ENCODE measurements at places on chromosomes 6 and 20. TPM values are rescaled to one million over a fixed set of nuclear protein-coding genes. Genes with fewer than 3 reads are reported as not detected.
A peak's percentile ranks its signal among the peaks of the same experiment; 100 is the strongest.

GRCh38 chr20:14069796-14070195 is 74.5 kb downstream of the MACROD2 start:
- no peak for DNase-seq

The ALDH5A1 gene
- polyA plus RNA-seq, result 26.6 TPM

GRCh38 chr6:79710127-79710526 is 79.0 kb downstream of the SH3BGRL2 start:
- DNase-seq, result no peak

DNA sequence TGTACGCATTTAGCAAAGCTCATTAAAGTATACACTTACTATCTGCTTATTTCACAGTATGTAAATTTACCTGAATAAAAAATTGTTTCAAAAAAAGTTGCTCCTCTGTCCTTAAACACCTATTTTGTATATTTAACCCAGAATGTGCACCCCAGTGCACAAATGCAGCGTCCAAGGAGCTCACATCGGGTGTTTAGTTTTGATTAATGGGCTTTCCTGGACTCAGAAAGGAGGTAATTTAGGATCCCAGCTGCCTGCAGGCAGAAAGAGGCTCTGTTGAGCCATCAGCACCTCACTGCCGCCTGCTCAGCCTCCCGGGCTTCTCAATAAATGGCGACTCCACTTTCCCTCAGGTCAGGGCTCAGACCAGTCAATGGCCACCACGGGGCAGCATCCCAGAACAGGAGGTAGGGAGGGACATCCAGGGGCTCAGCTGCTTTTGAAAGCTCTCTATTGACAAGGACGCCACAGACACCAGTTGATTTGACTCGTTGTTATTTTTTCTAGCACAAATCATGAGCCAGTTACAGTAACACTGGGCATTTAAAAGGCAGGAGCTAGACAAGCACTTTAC is 70.2 kb upstream of the TBC1D7 start:
- DNase-seq, result no peak

GRCh38 chr20:53247468-53248103 is 275.4 kb downstream of the TSHZ2 start:
- no peak for DNase-seq

GRCh38 chr6:125469915-125470314 is 168.1 kb upstream of the HDDC2 start:
- no peak for DNase-seq

DNA sequence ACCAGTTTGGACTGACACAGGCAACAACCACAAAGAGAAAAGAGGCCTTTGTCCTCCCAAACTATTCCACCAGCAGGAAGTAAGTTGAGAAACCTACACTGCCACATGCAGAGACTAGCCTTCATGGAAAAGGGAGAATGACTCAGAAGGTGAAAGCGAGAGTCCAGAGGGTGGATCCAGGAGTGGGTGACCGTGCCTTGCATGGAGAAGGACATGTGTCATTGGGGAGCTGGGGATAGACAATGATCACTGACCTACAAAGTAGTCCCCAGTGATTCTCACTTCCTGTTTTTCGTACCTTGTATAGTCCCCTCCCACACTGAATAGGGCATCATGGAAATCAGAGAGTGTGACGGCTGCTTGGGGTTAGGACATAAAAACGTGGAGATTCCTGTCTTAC is 91.9 kb downstream of the MYLK4 start:
- no peak for DNase-seq

The BMP6 gene
- 7.3 TPM for polyA plus RNA-seq

The OLIG3 gene
- polyA plus RNA-seq, result not detected

The RBM39 gene
- polyA plus RNA-seq, result 569 TPM

DNA sequence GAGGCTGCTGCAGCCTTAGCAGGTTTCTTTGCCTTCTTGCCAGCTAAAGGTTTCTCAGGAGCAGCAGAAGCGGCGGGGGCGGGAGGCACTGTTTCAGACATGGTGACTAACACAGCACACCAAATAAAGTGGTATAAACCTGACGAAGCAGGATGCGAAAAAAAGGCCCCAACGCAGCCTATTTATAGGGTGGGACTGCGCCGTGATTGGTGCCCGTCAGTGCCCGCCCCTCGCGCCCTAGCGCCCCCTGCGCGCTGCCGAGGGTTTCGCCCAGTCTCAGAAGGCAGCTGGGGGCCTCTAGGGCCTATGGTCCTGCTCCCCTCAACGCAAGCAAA is 55.0 kb downstream of the TRIM38 start:
- DNase-seq, result peak; percentile 86

The PXDC1 gene
- polyA plus RNA-seq, result 20.1 TPM

The IL17A gene
- not detected for polyA plus RNA-seq

- peak; percentile 65 for DNase-seq
Observed at GRCh38 chr6:17450832-17451231, 57.4 kb downstream of the CAP2 start.

The CCN5 gene
- not detected for polyA plus RNA-seq

The POLR1H gene
- 45.6 TPM for polyA plus RNA-seq

DNA sequence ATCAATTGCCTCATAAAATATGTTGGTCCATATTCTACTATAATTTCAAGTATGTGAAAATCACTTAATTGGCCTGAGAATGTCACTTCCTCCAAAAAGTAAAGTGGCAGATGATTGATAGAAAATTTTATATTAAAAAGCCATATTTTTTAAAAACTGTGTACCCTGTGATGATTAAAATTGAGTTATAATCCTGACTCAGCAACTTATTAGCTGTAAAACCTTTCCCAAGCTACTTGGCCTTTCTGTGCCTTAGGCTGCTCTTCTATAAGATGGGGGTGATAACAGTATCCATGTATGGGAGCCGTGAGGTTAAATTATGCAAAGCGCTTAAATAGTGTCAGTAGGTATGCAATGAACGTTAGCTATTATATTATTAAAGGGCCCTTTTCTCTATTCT is 524.4 kb downstream of the TFAP2A start:
- no peak for DNase-seq

DNA sequence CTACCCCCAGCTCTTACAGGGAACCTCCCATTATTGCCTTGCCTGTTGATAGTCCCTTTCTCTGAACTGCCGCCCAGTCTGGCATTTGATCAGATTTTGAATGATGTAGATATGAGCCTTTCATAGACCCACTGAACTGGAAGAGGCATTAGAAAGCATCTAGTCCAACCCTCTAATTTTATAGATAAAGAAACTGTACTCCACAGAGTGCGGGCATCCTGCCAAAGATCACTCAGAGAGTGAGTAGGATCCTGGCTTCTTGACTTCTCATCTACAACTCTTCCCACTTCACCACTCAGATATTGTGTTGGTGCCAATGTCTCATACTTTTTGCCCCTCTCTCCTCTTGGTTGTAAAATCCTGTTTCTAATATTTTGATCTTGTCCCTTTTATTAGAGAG is 179.2 kb upstream of the BMP2 start:
- DNase-seq, result no peak

DNA sequence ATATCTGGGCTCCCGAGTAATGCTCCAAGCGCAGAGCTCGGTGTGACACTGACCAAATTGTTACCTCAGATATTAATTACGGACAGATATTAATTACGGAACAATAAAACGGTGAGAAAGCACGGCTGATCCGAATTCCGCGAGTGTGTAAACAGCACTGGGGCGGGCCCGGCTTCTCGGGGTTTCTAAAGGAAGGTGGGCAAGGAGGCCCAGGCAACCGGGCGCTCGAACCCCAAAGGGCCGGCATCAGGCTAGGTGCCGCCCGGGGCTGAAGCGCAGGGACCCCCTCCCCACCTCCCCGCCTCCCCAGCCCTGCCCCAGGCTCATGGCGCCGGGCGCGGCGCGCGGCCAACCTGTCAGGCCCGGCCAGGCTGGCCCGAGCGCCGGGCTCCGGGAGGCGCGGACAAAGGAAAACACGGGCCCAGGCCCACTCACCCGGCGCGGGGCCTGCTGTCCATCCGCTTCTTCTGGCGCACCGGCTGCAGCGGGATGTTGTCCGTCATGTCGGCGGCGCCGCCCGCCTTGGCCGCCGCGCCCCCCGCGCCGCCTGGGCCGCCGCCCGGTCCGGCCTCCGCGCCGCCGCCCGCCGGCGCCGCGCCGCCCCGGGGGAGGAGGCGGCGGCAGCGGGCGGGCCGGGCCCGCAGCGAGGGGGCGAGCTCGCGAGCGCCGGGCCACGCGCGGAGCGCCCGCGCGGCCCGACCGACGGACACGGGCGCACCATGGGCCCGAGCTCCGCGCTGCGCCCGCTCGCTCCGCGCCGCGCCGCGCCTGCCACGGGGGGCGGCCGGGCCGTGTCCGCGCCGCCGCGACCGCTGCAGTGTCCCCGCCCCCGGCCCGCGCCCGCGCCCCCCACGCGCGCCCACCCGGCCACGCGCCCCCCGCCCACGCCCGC is at the start of gene ATP9A:
Gene ATP9A, minus strand, starts transcription at position 524 of the 892 bp plus-strand sequence. Its CDS starts 21 bp downstream, at position 503.
- no peak for DNase-seq

GRCh38 chr6:30020626-30021025 is 40.4 kb upstream of the POLR1H start:
- no peak for DNase-seq

GRCh38 chr6:144314562-144314961 is 29.4 kb downstream of the UTRN start:
- no peak for DNase-seq

- peak; percentile 68 for DNase-seq
Observed at GRCh38 chr20:35467339-35468224, 12.2 kb downstream of the CEP250 start.

- no peak for DNase-seq
Observed at GRCh38 chr6:140732155-140732554, 1357.7 kb upstream of the CITED2 start.

- DNase-seq, result no peak
Observed at GRCh38 chr6:5772408-5773120, 234.2 kb downstream of the NRN1 start.

The LTB gene
- polyA plus RNA-seq, result 2.0 TPM

The RNF182 gene
- 3.5 TPM for polyA plus RNA-seq

DNA sequence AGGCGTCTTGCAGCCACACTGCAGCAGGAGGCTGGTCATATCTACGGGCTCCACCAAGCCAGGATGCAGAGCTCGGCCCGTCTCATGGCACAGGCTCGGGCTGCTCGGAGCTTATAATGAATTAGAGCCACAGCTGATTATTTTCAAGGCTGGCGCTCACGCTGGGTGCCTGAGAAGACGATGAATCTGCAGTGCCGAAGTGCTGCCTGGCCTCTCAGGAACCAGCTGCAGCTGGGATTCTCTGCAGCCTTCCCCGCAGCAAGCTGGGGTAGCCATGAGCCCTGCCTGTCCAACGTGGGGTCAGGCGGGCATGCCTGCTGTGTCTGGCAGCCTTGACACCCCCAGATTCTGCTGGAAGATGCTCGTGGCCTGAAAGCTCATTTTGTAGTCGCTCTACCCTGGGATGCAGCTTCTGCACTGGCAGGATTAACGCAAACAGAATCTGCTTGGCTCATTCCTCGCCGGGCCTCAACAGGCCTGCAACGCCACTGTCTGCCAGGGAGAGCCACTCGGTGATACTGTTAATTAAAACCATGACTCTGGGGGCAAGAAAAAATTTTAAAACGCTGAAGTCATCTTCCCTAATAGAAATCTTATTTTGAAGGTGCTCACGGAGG is 104.3 kb downstream of the CDH26 start:
- DNase-seq, result no peak

- no peak for DNase-seq
Observed at GRCh38 chr20:37526238-37526838, 1.3 kb downstream of the BLCAP start.

The TBP gene
- polyA plus RNA-seq, result 18.7 TPM

The MAS1 gene
- 0.04 TPM for polyA plus RNA-seq

- no peak for DNase-seq
Observed at GRCh38 chr6:16766043-16766536, 4.8 kb upstream of the ATXN1 start.

The SLC22A1 gene
- polyA plus RNA-seq, result 0.53 TPM

The RHAG gene
- polyA plus RNA-seq, result 0.84 TPM

The AKAP12 gene
- polyA plus RNA-seq, result 127 TPM

The HLA-DOA gene
- polyA plus RNA-seq, result 4.6 TPM

- no peak for DNase-seq
Observed at GRCh38 chr6:152368751-152369624, 268.2 kb downstream of the SYNE1 start.

DNA sequence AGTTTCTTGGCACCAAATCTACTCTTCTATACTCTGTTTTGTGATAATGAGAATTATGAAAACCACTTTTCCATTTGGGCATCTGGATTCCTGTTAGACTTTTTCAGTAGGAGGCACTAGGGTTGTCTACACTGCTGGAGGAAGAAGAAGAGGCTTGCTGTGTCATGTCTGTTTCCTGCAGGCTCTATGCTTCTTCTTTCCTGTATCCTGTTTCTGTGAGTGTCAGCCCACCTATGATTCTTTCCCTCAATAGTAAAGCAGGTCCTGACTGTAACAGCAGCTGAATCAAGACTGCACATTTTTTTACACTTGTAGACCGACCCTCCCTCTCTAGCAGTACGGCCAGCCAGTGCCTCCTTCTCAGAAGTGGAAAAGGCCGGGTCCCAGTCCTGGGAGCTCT is 603.9 kb downstream of the HDGFL1 start:
- no peak for DNase-seq

The SMLR1 gene
- 1.9 TPM for polyA plus RNA-seq

DNA sequence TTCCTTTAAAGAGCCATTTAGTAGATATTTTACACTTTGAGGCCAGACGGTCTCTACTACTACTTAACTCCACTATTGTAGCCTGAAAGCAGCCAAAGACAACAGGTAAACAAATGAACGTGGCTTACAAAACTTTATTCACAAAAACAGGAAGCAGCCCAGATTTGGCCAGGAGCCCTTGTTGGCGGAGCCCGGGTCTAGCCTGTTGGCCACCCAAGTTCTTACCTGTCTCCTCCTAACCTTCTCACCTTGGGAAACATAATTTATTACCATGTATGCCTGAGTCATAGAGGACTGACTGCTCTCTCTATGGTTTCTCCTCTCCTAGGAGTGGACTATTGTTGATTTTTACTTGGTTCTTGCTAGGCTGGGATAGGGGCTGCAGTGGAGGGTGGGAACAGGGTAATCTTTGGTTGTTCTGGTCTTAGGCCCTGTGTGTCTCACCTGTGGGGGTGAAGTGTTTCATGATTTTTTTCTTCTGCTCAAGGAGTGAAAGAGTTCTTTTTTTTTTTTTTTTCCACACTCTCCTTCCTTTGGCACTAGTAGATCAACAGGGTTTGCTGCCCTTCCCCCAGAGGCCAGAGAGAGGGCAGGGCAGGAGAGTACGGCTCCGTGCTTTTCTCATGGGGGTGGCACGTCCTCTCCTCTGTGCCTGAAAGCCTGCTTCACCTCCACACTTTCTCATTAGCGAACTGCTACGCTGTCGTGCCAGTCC is 90.0 kb downstream of the RPP40 start:
- no peak for DNase-seq

DNA sequence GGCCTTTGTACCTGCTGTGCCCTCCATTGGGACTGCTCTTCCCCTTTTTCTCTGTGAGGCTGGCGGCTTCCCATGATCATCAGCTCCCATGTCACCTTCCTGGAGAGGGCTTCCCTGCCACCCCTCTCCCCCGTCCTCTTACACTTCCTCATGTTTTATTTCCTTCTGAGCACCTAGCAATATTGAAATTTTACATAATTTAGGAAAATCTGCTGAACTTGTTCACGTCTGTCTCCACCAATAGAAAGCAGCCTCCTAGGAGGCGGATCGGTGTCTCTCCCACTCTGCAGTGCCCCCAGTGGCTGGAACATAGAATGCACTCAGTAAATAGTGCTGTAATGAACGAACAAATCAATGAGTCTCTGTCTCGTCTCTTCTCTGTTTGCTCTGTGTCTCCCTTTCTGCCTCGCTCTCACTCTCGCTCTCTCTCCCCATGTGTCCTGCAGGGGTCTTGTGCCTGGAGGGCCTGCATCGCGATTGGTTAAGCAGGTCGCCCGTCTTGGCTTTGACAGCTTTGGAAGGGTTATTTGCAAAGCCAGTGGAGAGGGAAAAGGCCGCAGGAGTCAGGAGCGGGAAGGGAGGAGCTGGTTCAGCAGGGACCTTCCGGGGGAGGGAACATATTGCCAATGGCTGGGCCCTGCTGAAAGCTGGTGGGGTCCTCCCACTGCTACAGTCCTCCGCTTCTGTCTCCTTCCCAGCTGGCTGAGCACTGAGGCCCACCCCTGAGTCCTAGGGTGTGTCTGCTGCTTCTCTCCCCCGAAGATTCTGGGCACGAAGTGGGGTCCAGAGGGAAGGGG is 12.1 kb upstream of the OCSTAMP start:
- DNase-seq, result peak; percentile 65

All from left renal cortex interstitium (tissue), 4 donors.